ENCODE measurements at places on chromosomes 13 and 19.
A peak's percentile ranks its signal among the peaks of the same experiment; 100 is the strongest.

DNA sequence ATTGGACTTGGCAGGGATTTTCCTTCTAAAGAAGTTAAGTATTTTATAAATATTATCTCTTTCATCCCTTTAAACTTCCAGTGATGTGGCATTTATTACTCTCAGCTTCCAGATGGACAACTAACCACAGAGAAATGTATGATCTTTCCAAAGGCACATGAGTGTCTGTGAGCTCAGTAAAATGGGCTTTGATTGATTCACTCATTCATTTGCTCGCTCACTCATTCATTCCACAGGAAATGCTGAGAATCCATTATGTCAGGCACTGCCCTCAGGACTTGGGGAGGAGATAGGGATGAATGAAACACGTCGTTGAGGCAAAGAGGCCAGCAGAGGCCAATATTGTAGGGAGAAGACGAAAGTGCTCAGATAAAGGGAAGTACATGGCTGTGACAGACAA lies 359.3 kb downstream of the EFNB2 start:
- DNase-seq = no peak

DNA sequence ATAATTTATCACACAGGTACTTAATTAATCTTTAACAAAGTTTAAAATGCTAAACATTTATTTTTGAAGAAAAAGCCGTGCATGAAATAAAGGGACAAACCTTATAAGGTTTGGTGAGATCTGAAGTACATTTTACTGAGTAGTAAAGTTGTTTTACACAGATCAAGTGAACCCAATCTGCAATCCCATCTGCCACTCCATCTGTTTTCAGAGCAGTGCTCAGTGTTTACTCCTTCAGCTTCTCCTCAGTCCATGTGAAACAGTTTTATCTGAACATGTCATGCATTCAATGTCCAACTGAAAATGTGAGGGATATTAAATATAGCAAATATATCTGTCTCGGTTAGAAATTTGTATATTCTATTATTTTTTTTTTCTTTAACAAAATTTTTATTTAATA lies 166.8 kb downstream of the MAB21L1 start:
- no peak for DNase-seq

- DNase-seq = no peak
Observed at GRCh38 chr13:33058776-33059327, 42.6 kb downstream of the KL start.

DNA sequence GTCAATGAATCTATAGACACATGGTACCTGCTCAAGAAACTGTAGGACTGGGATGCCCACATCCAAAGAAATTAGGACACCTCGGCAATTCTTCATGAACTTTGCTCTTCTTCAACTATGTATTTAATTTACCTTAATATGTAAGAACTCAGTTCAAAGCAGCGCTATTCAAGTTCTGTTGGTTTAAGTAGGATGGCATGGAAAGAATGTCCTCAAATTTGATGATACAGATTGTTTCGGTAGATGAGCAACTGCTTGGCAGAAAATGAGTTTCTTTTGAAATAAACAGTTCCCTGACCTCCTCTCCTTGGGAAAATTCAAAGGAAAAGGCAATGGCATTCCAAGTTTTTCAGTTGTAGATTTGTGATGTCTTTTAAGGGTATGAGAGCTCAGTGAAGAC lies 36.7 kb downstream of the FGF9 start:
- no peak for DNase-seq

- no peak for DNase-seq
Observed at GRCh38 chr13:39810091-39810877, 154.8 kb downstream of the COG6 start.

- no peak for DNase-seq
Observed at GRCh38 chr13:50290186-50290585, 274.9 kb downstream of the KCNRG start.

GRCh38 chr19:29483641-29483920 lies 42.2 kb upstream of the VSTM2B start:
- no peak for DNase-seq

- peak; percentile 62 for DNase-seq
Observed at GRCh38 chr19:11261971-11262839, at the start of gene DOCK6. Gene DOCK6, minus strand, starts transcription at chr19:11262524. Its CDS starts 84 bp downstream, at chr19:11262440.

DNA sequence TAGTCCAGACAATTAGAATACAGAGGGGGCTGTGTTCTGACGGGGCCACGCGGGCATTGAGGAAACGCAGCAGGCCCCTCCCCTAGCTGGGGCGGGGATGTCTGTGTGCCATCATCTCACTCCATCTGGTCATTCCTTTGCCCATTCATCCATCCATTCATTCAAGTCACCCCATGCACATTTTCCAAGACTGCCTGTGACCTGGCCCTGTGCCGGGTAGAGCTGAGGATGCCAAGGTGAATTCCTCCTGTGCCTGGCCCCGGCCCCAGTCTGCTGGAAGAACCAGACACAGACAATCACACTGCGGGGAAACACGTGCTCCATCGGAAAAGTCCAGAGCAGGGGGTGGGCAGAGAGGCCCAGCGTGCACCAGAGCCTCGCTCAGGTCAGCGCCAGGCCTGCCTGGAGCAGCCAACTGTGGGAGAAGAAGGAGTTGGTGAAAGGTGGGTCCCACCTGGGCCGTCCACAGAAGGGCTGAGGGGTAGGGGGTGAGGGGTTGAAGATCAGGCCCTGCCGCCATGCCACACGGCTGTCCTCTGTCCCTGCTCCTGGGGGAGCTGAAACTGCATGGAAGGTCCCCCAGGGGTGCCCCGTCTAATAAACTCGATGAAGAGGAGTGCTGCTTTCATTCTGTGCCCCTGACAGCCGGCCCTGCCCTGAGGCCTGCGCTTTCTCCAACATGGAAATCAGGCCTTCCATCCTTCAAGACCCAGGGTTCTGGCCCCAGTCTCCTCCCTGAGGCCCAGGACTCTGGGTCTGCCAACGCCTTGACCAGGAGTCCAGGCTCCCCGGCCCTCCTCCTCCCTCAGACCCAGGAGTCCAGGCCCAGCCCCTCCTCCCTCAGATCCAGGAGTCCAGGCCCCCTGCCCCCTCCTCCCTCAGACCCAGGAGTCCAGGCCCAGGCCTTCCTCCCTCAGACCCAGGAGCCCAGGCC lies 1.6 kb upstream of the CACNG6 start:
- DNase-seq = no peak

GRCh38 chr19:19305066-19305465 lies 15.2 kb downstream of the SUGP1 start:
- no peak for DNase-seq

DNA sequence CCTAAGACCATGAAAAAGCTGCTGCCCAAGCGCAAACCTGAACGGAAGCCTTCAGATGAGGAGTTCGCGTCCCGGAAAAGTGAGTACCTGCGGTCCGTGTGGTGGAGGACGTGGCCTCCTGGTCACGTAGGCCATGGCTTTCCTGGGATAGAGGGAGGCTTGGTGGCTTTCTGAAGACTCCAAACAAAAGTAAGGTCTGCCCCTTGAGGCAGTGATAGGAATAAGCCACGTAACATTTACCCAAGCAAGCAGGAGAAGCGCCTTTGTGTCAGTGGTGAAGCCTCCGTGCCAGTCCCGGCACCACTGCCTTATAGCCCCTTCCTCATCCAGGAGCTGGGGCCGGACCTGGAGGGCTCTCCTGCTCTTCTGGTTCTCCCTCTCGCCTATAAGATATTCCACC lies 34.3 kb upstream of the TEX29 start:
- no peak for DNase-seq

GRCh38 chr19:13629687-13630357 lies 123.5 kb upstream of the CACNA1A start:
- no peak for DNase-seq

- no peak for DNase-seq
Observed at GRCh38 chr13:33158816-33159215, 126.7 kb downstream of the STARD13 start.

GRCh38 chr13:97002581-97002980 lies 8.3 kb upstream of the OXGR1 start:
- no peak for DNase-seq

- no peak for DNase-seq
Observed at GRCh38 chr13:21749410-21749809, 78.5 kb downstream of the FGF9 start.

DNA sequence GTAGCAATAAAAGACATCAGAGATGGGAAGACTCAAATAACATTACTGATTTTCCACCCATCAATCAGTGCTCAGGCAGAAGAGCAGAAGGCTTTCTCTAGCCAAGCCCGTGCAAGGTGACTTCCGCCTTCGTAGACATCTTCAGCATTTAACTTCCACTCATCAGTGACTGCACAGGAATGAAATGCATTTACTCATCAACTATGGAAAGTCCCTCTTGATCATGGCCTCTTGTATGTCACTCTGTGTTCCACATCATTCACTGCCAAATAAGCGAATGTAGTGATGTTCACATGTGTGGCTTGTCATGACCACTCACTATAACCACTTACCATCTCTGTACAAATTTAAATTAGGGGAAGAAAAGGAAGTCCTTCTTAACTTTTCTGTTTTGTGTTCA lies 49.4 kb downstream of the SACS start:
- no peak for DNase-seq

GRCh38 chr13:34939771-34940170 lies 2.3 kb upstream of the NBEA start:
- DNase-seq = no peak

DNA sequence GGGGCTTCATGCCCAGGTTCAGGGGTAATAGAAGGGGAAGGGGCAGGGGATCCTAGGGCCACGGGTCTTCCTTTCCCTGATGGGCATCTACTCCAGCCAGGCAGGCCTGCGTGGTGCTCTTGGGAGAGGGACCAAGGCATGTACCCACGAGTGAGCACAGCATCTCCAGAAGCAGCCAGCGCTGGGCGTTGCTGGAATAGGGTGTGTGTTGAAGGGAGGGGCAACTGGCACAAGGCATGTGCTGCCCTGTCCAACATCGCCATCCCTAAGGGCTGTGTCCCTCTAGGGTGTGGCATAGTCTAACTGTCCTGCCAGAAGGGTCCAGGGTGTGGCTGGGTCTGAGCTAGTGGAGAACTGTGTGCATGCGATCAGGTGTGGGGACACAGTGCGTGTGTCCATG lies 2.9 kb downstream of the NOTCH3 start:
- DNase-seq = peak; percentile 56

DNA sequence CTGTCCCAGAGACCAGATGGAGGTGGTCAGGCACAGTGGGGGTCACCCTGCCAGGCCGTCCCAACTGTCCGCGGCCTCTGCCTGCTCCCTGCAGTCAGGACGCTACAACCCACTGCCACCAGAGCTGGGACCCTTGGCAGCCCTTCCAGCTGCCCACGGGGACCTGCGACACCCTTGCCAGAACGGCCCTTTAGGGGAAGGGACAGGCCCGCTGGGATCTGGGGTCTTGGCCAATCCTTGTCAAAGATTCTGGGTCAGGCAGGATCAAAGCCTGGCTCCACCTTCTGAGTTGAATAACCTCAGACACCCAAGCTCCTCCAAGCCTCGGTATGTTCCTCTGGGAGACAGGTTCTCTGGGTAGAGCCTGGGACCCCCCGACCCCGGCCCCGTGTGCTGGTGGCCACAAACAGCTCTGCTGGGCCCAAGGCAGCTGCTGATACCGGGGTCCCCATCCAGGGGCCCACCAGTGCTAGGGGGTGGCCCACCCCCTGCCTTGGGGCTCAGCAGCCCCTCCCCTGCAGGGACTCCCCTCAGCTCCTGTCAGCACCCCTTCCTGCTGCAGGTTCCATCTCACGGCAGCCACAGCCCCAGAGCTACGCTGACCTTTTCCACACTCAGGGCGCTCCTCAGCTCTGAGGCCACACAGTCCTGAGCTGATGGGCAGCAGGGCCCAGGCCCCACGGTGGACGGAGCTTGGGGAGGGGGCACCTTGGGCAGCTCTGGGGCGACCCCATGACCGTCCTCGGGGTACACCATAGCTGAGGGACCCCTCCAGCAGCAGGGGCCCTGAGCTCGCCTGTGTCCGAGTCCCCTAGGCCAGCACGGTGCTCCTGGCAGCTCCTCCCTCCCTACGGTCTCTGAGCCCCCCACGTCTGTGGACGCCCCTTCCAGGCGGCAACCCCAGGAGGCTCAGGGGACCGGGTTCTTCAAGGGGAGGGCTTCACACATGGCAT lies 18.4 kb downstream of the SBNO2 start:
- no peak for DNase-seq

DNA sequence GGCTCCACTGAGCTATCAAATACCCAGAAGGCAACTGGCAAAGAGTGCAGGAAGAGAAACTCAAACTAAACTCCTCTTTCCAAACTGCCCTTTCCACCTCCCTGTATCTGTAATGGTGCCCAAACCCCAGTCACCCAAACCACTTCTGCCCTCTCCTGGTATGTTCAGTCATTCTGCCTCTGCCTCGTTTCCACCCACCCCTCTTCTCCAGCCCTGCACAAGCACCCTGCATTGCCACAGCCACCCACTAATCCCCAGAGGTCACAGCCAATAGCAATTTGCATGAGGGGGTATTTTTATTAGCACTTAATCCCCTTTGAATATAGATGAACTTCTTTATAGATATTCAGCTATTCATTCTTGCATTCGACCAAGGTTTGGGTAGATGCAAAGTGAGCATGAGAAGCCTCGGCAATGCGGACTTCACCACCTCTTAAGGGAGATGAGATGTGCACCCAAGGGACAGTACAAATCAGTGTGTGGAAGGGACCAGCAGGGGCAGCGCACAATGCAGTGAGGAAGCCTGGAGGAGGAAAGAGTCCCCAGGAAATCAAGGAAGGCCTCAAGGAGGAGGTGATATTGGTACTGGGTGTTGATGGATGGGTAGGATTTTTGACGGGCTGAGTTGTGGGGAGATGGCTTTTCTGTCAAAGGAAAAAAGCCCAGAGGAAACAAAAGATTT lies 12.4 kb downstream of the TMEM272 start:
- no peak for DNase-seq

- DNase-seq = no peak
Observed at GRCh38 chr19:5691822-5692722, 2.0 kb downstream of the RPL36 start.

DNA sequence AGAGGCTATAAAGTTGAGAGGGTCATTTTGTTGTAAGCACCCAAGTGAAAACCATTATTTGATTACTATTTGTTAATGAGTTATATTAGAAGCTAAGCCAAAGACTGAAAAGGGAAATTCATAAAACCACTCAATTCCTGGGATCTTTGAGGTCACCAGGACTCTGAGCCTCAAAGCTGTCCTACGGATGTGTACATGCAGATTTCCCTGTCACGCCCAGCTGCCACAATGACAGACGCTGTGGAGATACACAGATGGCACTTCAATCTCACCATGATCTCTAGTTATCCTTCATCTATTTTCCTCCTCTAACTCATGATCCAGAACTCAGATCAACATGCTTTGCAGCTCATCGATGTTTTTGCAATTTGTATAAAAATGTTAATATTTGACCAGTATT lies 403.5 kb upstream of the MIR17HG start:
- DNase-seq = no peak

DNA sequence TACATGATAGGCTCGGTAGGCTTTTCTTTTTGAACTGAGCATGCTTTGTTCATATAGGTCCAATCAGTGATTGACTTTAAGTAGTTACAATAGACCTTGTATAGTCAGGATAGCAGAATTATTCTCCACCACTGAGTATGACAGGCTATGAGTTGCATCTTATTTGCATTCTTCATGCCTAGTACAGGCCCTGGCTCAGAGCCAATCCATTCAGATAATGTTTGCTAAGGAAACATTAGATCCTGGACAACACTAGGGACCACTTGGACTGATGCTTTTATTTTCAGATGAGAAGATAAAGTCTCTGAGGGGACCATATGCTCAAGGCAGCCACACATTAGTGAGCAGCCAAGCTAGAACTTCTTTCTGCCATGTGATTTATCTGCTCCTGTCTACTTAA lies 133.9 kb downstream of the KL start:
- DNase-seq = no peak

- DNase-seq = no peak
Observed at GRCh38 chr19:17101686-17102628, 26.4 kb downstream of the MYO9B start.

- no peak for DNase-seq
Observed at GRCh38 chr13:76798037-76798436, 88.2 kb downstream of the KCTD12 start.

- DNase-seq = no peak
Observed at GRCh38 chr19:10625762-10626138, 397 bp downstream of the SLC44A2 start.
